Kidney (tissue), 22 donors: ENCODE measurements at places on chromosomes 1 and 21. TPM values are rescaled to one million over a fixed set of nuclear protein-coding genes. Genes with fewer than 3 reads are reported as not detected.
A peak's percentile ranks its signal among the peaks of the same experiment; 100 is the strongest.

- peak; percentile 51 for DNase-seq
These were observed 48.0 kb upstream of the SLC19A1 start for GRCh38 chr21:45590246-45590725.

The STIL gene
- total RNA-seq: 2.5 TPM

GRCh38 chr1:42259739-42260064 is 75.3 kb downstream of the FOXJ3 start:
- DNase-seq: no peak

The AKR7A2 gene
- total RNA-seq: 53.1 TPM

DNA sequence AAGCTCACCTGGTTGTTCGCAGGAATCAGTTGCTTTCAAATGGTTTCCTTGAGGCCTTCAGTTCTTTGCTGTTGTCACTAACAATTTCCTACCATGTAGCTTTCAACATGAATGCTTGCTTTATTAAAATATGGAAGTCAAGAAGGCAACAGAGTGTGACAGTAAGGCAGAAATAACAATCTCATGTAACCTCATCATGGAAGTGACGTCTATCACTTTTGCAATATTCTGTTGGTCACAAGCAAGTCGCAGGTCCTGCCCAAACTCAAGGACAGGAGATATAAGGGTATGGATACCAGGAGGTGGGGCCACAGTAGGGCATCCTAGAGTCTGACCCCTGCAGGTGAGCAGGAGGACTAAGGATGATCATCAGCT is 296.8 kb upstream of the ZP4 start:
- DNase-seq: no peak

DNA sequence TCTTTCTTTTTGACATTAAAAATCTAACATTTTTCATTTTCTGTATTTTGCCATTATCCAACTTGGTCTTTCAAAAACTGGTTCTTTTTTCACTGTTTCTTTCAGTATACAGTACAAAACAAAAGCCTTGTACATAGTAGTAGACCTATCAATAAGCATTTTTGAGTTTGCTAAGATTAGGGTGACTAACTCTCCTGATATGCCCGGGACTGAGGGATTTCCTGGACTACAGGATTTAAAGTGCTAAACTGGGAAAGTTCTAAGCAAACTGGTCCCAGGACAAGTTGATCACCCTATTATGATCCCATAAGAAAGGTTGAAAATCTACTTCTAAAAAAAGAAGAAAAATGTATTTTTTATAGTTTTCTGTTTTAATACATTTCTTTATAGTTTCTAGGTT is 120.9 kb downstream of the USP25 start:
- DNase-seq: no peak

DNA sequence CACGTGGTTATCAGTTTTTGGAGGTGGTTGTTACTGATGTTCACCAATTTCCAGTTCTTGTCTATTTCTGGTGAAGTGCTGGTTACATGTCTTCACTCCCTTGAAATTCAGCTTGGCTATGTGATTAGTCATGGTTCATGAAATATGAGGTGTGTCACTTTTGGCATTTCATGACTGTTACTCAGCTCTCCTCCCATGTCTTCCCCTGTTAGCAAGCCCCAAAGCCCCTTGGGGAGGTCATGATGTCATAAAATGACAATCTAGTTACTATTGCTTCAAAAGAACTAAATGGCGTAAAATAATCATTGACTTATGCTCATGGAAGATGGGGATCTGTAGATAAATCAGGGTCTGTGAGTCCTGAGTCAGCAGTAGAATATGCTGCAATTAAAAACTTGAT is 425.1 kb downstream of the SETD4 start:
- DNase-seq: no peak

The MAP1LC3C gene
- total RNA-seq: 5.1 TPM

DNA sequence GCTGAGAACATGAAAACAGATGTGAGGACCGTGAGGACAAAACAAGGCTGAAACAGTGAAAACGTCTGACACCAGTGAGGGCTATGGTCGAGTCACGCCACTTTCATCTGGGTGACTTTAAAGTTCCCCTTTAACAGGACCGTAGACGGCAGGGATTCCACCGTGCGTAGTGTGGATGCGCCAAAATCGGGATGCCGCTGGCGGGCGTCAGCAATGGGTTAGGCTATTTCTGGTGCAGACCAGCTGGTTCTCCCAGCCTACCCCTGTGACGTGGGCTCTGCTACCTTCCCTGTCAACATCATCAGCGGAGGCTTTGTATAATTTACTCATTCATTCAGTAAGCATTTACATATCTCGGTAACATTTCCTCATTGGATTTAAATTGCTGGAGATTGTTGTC is 246.6 kb upstream of the AJAP1 start:
- DNase-seq: no peak

GRCh38 chr1:33435096-33435820 is 4.4 kb upstream of the PHC2 start:
- DNase-seq: no peak

The EDARADD gene
- total RNA-seq: 0.82 TPM

DNA sequence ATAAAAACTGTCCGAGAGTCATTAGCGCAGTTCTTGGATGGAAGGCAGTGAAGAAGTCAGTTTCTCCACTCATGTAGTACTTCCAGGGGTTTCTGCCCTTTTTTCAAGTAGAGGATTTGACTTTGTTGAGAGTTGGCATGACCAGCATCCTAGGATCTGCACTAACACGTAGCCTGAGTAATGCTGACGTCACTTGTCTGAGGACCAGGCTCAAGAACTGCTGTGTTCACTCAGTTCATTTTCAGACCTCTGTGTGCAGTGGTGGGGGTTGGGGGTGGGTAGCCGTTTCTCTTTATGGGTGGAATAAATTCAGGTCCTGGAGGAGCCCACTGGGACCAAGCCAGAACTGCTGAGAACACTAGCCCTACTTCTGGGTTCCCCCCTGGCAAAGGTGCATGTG is 53.3 kb downstream of the MRPS6 start:
- no peak for DNase-seq

The MAP3K6 gene
- 86.7 TPM for total RNA-seq

- DNase-seq: no peak
These were observed 537.4 kb upstream of the RGS18 start for GRCh38 chr1:191620883-191621282.

- no peak for DNase-seq
These were observed 124.7 kb downstream of the PCBP3 start for GRCh38 chr21:45768011-45768739.

DNA sequence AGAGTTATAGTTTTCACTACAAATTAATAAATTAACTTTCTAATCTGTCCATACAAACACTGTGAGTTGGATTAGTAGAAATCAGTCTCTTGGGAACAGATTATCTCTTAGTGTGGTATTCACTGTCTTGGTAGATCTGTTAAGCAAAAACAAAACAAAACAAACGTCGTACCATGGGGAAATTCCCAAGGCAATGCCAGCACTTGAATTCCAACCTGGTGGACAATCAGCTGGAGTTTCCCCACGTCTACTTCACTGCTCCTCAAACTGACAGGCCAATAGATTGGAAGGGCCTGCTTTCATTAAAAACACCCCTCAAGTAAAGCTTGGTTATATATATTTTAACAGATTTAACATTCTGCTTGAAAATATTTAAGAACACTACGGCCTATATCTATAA is 31.9 kb downstream of the GDAP2 start:
- DNase-seq: no peak

DNA sequence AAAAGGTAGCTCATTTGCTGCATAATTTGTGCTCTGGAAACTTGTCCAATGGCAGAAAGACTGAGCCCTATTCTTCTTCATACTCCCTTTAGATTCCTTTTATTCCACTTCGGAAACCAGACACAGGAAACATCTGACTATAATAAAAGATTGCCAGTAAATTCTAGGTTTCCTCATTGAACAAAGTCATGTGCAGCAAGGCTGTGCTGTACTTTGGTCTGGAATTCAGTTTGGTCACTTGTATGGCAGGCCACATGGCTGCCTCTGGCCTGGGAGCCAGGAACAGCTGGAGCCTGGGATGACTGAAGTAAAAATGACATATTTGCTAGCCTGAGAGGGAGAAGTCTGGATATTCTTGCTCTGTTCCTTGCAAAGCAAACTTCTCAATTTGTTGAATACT is 79.6 kb downstream of the ST3GAL3 start:
- peak; percentile 25 for DNase-seq

- DNase-seq: no peak
These were observed 31.2 kb upstream of the ZNF678 start for GRCh38 chr1:227532019-227532619.

DNA sequence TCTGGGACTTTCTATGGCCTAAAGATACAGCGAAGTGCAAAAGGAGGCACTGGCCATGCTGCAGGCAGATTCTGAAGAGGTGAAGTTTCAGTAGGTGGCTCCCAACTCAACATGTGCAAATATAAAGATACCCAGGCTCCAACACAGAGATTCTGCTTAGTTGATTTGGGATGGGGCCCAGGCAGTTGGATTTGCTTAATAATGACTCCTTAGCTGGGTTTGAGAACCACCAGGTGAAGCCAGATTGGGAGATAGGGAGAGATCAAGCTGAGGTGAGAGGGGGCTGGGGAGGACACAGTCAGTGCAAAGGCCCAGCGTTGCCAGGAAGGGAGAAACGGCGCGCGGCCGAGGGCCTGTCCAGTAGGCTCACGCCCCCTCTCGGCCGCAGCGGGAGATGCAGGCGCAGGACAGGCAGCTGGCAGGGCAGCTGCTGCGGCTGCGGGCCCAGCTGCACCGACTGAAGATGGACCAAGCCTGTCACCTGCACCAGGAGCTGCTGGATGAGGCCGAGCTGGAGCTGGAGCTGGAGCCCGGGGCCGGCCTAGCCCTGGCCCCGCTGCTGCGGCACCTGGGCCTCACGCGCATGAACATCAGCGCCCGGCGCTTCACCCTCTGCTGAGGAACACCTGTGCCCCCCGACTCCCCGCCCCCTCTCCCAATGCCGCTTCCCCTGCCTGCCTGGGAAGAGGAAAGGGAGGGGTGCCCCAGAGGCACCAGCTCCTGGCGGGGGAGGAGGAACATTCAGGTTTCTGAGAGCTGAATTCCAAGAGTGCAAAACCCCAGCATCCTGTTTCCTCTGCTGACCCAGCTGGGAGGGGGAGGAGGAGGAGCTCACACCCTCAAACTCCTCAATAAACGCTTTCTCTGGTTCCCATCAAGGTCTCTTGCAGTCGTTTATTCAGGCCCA is 1.2 kb downstream of the FAM167B start:
- peak; percentile 90 for DNase-seq

DNA sequence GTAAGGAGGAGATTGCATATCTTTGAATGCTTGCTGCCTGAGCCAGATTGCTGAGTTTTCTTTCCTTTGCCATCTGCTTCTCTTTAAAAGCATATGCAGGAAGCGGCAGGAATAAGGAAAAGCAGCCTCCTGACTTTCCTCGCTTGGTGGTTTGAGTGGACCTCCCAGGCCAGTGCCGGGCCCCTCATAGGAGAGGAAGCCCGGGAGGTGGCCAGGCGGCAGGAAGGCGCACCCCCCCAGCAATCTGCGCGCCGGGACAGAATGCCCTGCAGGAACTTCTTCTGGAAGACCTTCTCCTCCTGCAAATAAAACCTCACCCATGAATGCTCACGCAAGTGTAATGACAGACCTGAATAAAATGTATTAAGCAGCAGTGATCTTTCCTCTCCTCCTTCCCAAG is 1.5 kb downstream of the CORT start:
- no peak for DNase-seq

- no peak for DNase-seq
These were observed 2.6 kb upstream of the TNNI1 start for GRCh38 chr1:201424146-201424545.

GRCh38 chr1:5709461-5709975 is 282.7 kb downstream of the NPHP4 start:
- DNase-seq: no peak

DNA sequence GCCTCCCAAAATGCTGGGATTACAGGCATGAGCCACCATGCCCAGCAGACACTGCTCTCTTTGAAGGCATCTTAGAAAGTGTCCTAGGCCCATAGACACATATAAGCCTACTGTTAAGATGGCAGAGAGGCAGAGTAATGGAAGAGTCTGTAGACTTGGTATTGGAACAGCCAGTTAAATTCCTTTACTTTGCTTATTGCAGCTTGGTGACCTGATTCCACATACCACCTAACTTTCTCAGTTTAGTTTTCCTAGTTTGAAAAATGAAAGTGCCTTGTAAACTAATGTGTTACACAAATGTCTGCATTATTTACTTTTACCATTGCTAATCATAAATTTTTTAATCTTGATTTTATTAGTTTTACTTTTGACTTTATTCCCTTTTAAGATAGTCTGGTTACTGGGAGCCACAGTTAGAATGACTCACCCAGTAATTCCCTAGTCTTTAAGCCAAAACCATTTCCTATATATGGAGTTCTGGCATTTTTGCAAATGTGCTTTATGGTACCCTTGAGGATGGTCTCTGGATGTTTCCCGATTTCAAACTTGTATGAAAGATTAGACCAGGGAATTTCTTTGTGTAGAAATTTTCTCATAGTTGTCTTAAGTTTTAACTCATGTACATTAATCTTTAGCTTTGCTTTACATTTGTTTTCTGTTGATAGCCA is 6.4 kb downstream of the SMAP2 start:
- DNase-seq: no peak

DNA sequence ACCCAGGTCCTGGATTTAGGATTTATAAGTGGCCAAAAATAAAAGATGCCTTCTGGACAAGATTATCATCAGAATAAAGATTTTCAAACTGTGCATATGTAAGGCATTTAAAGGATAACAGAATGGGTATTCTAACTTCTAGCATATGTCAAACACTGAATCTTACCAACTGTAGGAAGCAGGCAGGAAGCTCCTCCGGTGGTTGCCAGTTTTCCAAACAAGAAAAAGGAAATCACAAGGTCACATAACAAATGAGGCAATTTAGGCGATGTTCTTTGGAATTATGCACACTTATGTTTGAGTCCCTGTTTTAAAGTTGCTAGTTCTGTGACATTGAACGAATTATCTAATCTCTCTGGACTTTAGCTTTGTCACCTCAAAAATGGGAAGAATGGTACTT is 48.9 kb downstream of the ATP6V1G3 start:
- DNase-seq: no peak
